NCI-H2081 treated with DMSO at 0.1 percent for 48 hours (cell line): ENCODE measurements at places on chromosomes 7 and 10.

DNA sequence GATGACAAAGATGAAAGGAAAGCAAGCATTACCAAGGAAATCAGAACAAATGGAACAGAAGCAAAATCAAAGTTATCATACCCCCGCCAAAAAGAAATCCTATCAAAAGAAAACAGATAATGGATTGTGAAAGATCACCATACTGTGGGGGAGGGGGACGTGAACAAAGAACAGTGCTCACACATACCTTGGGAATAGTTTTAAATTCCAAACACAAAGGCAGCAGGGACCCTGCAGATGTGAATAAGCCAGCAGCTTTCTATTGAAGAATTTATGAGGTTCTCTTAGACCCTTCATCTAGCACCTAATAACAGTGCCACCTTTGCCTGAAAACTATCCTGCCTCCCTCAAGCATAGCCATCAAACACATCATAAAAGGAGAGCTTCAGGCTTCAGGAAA, 94.0 kb downstream of the AKR1D1 start:
- no peak for DNase-seq

GRCh38 chr10:77287647-77288120, 349.9 kb downstream of the KCNMA1 start:
- no peak for DNase-seq

DNA sequence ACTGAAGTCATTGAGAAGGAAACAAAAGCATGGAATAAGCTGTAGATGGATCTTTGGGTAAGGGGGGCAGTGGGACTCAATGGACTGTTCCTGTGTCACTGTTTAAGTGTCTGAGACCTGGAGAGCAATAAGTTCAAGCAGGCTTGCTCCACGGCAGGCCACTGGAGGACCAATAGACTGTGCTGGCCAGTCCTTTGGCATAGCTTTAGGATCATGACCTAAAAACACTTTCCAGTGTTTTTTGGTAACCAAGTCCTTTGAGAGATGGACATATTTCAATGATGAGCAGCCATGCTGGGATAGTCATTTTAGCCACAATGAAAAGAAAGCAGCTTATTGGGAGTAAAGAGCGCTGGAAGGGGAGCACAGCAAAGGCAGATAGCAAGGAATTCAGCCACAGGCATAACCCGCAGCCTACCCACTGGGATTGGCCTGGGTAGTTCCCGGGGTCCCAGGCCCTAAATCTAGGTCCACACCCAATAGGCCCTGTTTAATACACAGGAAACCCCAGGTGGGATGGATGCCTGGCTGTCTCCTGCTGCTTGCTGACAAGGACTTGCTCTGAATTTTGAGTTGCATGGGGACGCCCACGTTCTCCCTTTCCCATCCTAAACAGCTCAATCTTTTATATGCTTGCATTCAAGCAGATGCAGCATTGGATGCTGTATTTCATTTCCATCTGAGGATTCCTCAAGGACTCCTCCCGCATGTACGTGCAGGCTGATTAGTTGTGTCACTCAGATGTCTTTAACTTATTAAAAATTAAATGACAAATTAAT, 727.2 kb downstream of the KCNMA1 start:
- DNase-seq, result no peak

GRCh38 chr7:101271021-101271420, 26.1 kb upstream of the FIS1 start:
- DNase-seq, result no peak

DNA sequence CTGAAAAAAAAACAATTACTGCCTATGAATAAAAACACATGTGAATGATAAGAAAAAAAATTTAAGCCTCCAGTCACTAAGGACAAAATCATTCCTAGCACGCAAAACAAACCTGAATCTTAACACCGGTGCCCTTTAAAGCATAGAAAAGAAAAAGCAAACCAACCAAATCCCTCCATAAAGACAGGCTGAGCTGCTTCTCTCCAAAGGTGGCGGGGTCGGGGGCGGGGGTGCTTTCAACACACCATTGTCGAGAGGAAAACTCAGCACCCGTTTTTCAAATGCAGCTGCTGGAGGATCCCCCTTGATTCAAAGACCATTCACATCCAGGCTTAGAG, 1.4 kb downstream of the ST8SIA6 start:
- DNase-seq, result no peak
